ENCODE measurements at places on chromosomes 11 and 22. TPM values are rescaled to one million over a fixed set of nuclear protein-coding genes. Genes with fewer than 3 reads are reported as not detected.
A peak's percentile ranks its signal among the peaks of the same experiment; 100 is the strongest.

Gene TMEM9B
- 35.9 TPM for total RNA-seq

Gene FAM111B
- 69.9 TPM for total RNA-seq

Gene TRIM48
- total RNA-seq: not detected

DNA sequence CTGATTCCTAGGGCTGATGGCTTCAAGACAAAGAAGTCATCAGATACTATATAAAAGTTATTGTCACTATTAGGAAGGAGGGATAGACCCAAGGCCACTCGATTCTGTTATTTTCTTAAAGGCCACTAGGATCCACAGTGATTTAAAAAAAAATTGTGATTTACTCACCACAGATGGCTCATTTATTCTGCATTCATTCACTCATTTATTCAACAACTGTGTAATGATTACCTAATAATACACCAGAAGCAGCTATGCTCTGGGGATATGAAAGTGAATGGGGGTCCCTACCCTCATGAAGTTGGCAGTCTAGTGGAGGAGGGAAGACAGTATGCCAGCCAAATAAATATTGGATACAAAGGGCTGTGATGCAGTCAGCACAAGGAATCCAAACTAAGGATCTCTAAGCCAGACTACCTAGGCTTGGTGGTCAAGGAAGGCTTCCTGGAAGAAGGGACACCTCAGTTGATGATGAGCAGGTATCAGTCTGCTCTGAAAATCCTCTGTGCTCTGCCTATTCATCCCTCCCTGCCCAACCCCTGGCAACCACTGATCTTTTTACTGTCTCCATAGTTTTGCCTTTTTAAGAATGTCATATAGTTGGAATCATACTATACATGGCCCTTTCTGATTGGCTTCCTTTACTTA lies 110.5 kb downstream of the NAT10 start:
- H3K27me3 ChIP-seq: no peaks in the 10 kb centered on the region
- H3K36me3 ChIP-seq: no peaks in the 10 kb centered on the region
- H3K27ac ChIP-seq: no peak overlapping the region
- no peak overlapping the region for H3K4me3 ChIP-seq
- DNase-seq: no peak
- H3K4me1 ChIP-seq: no peaks in the 10 kb centered on the region

Gene CRYBB2
- total RNA-seq: 0.24 TPM

Gene DCHS1
- 9.5 TPM for total RNA-seq

Gene PTGDR2
- total RNA-seq: not detected

Gene NRGN
- 4.5 TPM for total RNA-seq

Gene F2
- 0.06 TPM for total RNA-seq

Gene NDUFC2
- total RNA-seq: 127 TPM

GRCh38 chr11:14764579-14765527 lies 121.2 kb downstream of the PDE3B start:
- peak overlapping the region; percentile 74 for H3K27ac ChIP-seq
- peak overlapping the region; percentile 16 for H3K4me3 ChIP-seq
- no peaks in the 10 kb centered on the region for H3K27me3 ChIP-seq

Gene RASSF7
- 7.4 TPM for total RNA-seq

DNA sequence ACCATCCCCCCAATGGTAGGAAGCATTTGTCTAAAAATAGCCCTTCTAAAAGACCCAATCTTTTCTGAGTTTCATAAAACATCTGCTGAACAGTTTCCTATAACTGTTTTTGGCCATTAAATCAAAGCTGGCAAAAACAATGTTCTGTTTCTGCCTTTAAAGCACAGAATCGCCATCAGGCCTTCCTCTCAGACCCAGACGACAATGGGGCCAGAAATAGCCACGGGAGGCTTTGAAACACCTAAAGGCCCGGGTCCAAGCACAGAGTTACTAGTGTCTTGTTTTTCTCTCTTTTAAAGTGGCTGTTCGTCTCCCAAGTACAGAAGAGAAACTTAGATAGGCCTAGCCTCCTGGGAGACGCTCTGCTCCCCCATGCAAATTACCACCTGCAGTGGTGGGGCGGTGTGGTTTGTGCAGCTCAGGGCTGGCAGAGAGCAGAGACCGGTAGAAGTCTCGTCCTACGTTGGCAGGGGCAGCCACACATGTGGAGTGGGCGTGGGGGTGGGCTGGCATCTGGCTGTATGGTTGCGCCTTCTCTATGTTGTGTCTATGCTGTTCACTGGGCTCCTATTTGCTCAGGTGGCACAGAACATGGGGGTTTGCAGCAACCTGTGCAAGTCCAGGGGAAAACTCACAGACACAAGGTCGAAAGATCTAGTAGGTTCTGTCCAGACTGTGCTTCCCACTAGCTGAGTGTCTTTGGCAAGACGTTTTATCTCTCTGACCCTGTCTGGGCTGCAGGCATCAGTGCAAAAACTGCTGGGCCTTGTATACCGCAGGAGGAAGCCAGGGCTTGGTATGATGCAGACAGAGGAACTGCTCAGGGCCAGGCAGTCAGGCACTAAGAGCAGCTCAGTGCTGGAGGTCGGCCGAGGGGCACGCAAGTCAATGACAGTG lies 23.6 kb upstream of the ETS1 start:
- DNase-seq: no peak
- no peak overlapping the region for H3K27ac ChIP-seq
- no peak overlapping the region for H3K4me3 ChIP-seq
- H3K36me3 ChIP-seq: no peaks in the 10 kb centered on the region

DNA sequence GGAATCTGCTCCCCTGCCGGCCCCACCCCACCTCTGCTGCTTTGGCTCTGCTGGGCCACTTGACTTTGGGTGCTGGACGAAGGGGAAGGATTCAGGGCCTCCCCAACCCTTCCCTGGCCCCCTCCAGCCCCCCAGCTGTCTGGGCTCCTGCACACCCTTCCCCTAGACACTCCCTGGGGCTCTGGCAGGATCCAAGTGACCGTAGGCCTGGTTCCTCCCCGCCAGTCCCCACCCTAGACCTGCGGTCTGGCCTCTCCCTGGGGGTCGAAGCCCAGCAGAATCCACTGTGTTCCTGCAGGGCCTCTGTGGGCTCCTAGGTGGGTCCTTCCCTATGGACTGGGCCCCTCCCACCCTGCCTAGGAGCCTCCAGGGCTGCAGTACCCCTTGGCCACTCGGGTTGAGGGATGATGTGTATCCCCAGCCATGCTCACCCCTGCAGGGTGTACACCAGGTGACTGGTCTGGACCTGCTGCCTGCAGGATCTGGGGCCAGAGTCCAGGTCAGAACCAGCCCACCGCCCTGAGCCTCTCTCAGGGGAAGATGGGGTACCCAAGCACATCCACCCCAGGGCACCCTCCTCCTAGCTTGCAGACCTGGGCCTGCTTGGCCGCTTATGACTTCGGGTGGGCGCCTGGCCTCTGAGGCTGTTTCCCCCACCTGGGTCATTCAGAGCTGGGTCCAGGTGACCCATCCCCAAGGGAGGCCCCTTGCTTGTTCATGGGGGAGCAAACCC lies 5.6 kb downstream of the PIM3 start:
- H3K27ac ChIP-seq: no peak overlapping the region
- H3K27me3 ChIP-seq: no peaks in the 10 kb centered on the region
- peaks cover 21% of the 10 kb centered on the region for H3K36me3 ChIP-seq
- H3K4me3 ChIP-seq: no peak overlapping the region

Gene DENND5A
- total RNA-seq: 113 TPM

DNA sequence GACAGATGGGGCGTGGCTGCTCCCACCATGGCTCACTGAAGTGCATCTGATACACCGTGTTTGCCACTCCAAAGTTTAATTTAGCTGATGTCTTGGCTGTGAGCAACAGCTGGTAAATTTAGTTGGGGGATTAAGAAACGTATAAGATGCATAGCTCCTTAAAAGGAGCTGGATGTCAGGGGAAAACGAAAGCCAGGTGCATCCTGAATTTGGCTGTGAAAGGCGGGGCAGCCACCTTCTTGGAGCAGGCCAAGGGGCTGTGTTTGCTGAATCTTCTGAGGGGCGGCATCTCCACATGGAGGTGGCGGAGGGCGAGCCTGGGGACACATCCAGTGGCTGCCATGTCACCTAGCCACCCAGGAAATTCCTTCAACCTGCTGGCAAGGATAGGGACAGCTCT lies 20.7 kb upstream of the NCF4 start:
- H3K4me3 ChIP-seq: no peak overlapping the region
- no peaks in the 10 kb centered on the region for H3K36me3 ChIP-seq
- H3K27ac ChIP-seq: no peak overlapping the region
- no peaks in the 10 kb centered on the region for H3K4me1 ChIP-seq
- no peaks in the 10 kb centered on the region for H3K27me3 ChIP-seq
- DNase-seq: no peak

Gene RIMBP3C
- 0.28 TPM for total RNA-seq

- no peaks in the 10 kb centered on the region for H3K27me3 ChIP-seq
- 0 out of 2 replicates have a peak, but pooled peaks cover 1% of the 10 kb centered on the region for H3K4me1 ChIP-seq
- DNase-seq: no peak
- H3K27ac ChIP-seq: no peak overlapping the region
- no peaks in the 10 kb centered on the region for H3K36me3 ChIP-seq
Measured at GRCh38 chr11:46599340-46600193, 5.7 kb upstream of the AMBRA1 start.

All from SJCRH30 (cell line).